SJCRH30 (cell line): ENCODE measurements at places on chromosomes 2 and 18. TPM values are rescaled to one million over a fixed set of nuclear protein-coding genes. Genes with fewer than 3 reads are reported as not detected.

DNA sequence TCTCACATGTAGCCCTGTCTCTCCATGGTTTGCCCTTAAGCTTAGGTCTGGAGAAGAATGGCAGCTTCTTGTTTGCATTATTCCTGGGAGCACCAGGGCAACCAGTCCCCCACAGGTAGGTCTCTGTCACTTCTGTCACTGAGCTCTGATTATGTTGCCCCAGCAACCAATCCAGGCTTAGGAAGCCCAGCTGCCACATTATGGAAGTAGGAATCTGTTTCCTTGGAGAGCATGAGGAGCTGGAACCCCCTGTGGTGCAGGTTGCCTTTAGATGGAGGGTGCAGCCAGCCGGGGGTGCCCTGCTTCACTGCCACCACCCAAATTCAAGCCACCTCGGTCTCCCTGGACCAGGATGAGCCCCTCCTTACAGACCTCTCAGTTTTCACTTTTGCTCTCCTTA, 4.8 kb downstream of the RESP18 start:
- DNase-seq, result no peak

DNA sequence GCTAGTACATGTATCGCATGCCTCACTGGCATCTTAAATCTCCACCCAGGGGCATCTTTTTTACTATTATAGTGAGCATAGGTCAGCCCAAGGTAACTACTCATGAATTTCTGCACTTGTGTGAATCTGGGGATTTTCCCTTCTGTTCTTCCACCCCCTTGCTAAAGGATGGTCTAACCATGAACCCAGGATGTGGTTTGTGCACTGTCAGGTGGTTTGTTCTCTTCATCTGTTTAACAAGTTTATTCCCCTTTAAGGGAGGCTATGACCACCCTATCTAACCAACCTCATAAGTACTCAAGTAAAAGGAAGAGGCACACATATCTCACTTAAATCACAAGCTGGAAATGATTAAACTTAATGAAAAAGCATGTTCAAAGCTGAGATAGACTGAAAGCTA, 243.0 kb downstream of the RPRM start:
- no peak for DNase-seq

- DNase-seq, result no peak
Observed at GRCh38 chr2:156321243-156321904, 11.1 kb downstream of the NR4A2 start.

DNA sequence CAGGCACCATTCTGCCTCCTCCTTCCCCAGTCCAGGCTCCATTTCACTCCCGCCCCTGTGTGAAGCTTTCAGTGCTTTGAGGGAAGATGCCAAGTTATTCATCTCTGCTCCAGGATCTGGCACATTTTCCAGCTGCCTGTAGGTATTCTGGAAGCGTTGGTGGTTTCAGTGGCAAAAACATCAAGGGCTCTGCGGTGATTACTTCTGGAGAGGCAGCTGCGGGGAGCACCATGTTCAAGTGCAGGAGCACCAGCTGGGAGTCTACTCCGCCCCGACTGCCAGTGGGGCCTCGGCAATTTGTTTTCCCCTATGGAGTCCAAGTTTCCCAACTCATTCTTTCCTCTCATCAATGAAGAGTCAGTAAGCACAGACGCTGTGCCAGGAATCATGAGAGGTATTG, 211.7 kb downstream of the CLIP4 start:
- DNase-seq, result no peak

DNA sequence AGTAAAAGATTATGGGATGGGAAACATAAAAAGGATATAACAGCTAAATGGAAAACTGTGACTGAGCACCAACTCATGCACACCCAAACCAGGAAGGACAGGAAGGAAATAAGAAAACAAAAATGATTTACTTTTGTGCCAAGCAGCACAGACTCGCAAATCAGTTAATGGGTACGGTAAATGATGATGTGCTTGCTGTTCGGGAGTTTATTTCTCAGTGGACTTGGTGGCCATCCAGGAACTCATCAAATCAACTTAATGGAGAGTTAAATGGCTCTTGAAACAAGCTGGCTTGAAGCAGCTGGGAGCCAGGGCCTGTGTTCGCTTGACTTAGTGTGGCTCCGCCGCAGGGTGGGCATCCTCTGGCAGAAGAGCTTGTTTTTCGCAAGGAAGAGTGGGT, 36.2 kb downstream of the MTCL1 start:
- no peak for DNase-seq

- no peak for DNase-seq
Observed at GRCh38 chr2:150153646-150154307, 333.7 kb downstream of the RND3 start.

- DNase-seq, result no peak
Observed at GRCh38 chr2:217366966-217367365, 507.1 kb upstream of the TNP1 start.

DNA sequence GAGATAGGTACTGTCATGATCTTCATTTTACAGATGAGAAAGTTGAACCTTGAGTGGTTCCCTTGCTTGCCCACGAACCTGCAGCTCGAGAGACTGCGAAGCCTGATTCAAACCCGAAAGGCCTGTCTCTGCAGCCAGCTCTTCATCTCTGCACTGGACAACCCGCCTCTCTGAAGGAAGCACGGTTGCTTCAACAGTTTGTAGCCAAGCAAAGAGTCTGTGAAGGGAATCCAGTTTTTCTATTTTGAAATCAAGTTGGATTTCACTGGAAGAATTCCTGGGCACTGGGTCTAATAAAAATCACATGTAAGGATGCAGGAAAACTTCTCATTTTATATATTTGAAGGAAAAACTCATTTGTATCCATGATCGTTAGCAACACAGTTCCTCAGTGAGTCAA, 21.3 kb upstream of the ICOS start:
- no peak for DNase-seq

- no peak for DNase-seq
Observed at GRCh38 chr18:78818961-78819360, 160.7 kb upstream of the SALL3 start.

DNA sequence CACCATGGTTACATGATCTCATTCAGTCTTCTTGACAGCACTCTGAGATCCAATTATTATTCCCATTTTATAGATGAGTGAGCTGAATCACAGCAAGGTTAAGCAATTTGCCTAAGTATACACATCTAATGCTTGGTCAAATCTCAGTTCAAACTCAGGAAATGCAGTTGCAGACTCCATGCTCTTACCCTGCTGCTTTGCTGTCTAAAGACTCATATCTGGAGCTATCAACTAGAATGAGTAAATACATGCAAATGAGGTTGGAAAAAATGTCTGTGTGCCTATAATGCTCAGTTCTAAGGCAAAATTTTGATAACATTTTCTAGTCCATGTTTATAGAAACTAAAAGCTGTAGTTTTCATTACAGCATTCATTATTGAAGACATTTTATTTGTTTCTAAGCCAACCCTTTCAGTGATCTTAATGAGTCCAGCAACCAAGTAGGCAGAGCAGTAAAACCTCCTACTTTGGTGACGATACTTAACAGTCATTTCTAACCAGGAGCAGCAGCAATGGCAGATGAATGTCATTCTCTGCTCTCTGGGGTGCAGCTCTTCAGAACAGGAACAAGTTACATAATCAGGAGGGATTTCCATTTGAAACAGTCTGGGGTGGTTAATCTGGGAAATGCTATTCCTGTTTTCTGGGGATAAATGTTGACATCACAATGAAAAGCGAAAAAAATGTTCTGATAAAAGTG, 396.8 kb upstream of the UBE2E3 start:
- DNase-seq, result no peak

GRCh38 chr2:96970910-96971309, 15.5 kb downstream of the FAM178B start:
- no peak for DNase-seq

- no peak for DNase-seq
Observed at GRCh38 chr2:85444629-85445172, 26.2 kb downstream of the SH2D6 start.

- no peak for DNase-seq
Observed at GRCh38 chr2:26463244-26464192, 14.4 kb downstream of the OTOF start.

DNA sequence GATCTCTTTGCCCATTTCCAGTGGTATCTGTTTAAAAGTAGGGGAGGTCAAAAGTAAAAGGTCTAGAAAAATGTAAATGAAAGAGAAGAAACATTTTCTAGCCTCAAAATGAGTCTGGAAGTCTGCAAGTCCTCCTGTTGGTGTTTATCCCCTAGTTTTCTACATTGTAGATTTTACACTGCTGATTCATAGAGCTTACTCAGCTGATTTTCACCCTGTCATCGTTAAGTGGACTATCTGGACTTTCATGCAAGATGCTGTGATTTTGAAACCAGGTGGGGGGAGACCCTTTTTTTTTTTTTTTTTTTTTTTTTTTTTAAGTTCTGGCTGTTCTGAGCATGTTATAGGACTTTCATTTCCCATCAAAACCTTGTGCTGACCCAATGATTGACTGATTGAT, 10.3 kb downstream of the HOXD3 start:
- no peak for DNase-seq

DNA sequence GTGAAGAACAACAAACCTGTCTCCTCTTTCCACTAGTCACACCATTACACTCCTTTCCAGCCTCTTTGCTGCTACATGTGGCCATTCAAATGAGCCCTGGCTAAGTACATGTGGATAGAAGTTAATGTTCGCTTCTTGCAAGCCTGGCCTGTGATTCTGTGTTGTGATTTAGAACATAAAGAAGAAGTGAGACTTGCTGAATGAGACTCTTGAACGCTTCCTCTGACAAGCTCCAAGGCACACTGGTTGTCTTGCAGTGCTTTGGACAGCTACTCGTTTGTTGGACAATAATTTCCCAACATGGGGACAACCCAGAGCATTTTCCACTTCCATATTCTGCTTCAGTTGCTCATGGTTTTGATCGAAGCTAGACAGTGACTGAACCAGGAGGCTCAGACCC, 57.3 kb downstream of the CCDC74A start:
- DNase-seq, result no peak

DNA sequence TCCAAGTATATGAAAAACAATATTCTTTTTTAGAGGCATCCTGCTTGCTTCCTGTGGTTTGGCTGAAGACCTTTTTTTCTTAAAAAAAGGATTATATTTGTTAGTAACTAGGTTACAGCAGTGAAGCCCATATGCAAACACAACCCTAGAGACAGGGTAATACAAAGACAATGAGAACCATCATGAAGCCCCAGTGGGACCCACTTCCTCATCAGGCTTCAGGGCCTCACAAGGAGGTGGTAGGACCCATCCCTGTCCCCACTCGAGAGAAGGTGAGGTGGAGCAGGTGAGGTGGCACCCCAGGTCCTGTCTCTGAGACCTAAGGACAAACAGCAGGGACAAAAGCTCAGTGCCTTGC, 80.3 kb downstream of the EDAR start:
- DNase-seq, result no peak

GRCh38 chr2:237798236-237799059, at the start of gene RBM44:
RBM44 (plus strand) TSS chr2:237798779; CDS start chr2:237813610, 14,831 bp downstream.
- no peak for DNase-seq

DNA sequence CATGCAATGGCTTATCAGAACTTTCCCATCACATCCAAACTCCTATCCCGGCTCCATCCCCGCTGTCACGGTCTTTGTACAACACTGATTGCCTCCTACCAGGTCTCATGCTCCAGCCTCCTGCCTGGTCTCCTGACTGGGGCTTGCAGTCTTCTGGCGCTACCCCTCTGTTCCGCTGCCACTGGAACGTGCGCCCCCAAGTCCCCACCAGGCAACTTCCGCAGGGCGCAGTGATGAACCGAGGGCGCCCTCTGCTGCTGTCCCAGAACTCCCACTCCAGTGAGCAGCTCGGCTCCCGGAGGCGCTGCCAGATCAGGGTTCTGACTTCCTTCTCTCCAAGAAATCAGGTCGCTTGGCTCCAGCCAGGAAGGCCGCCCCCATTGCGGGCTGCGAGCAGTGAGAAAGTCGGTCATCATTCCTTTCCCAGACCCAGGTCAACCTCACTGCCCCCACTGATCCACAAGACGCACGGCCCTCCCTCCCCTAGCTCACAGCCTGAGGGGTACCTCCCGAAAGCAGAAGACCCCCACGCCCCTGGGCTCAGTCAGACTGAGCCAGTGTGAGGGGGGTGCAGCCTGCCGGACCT, 43.9 kb upstream of the RAB11FIP5 start:
- peak; percentile 73 for DNase-seq

- peak; percentile 3 for DNase-seq
Observed at GRCh38 chr18:69246027-69246426, 154.7 kb upstream of the DOK6 start.

- peak; percentile 84 for DNase-seq
Observed at GRCh38 chr2:86624267-86624547, 542 bp upstream of the RNF103 start.

- DNase-seq, result peak; percentile 25
Observed at GRCh38 chr2:57549642-57550102, 496.9 kb upstream of the VRK2 start.

- no peak for DNase-seq
Observed at GRCh38 chr2:197913084-197913483, 108.7 kb downstream of the PLCL1 start.

- no peak for DNase-seq
Observed at GRCh38 chr2:119735565-119735964, 24.2 kb upstream of the PTPN4 start.

- no peak for DNase-seq
Observed at GRCh38 chr2:150046810-150047209, 440.7 kb downstream of the RND3 start.

GRCh38 chr2:148540022-148540421, 104.5 kb upstream of the EPC2 start:
- no peak for DNase-seq

GRCh38 chr2:171210864-171211431, 50.3 kb upstream of the TLK1 start:
- DNase-seq, result no peak

DNA sequence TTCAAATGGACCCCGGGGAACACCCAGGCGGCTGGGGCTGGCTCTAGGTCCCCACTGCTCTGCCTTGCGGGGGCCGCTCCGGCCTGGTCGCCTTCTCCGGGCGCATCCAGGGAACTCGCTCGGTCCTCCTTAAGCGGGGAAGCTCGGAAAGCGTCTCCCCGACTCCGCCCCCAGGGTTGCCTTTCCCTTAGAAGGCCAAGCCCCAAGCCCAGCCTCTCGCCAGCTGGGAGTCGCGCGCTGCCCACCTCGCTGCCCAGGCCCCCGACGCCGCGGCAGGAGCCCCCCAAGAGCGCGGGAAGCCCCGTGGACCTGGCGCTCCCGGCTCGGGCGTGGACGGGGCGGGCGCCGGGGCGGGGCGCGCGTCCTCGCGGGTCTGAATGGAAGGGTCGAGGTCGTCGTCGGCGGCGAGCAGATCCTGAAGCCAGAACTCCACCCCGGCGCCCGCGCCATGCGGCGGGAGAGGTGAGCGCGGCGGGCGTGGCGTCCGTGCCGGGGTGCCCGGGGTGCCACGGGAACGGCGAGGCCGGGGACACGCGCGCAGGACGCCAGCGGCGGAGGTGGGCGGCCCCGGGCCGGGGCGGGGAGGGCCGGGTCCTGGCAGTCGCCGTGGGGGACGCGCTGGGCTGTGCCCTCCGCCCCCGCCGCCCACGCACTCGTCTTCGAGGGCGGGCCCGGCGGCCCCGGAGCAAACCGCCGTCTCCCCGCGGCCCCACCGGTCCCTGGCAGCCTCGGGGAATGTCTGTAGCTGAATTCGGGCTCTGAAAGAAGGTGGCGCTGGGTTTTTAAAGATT, at the start of gene BOK:
Gene BOK (plus strand): TSS at position 214 of the 791 bp plus-strand sequence. CDS start 739 bp downstream, outside the sequence.
- DNase-seq, result peak; percentile 82

AQP12B gene
- total RNA-seq, result not detected in 2 replicates

TMEM37 gene
- total RNA-seq, result 0.28 and 0.67 TPM in 2 replicates

UPP2 gene
- total RNA-seq, result not detected in 2 replicates

C2orf78 gene
- not detected in 2 replicates for total RNA-seq

RAPGEF4 gene
- total RNA-seq, result 5.1 and 6.1 TPM in 2 replicates

MRPS9 gene
- 51.1 and 54.5 TPM in 2 replicates for total RNA-seq

ANKRD30B gene
- not detected in 2 replicates for total RNA-seq

PLCL1 gene
- total RNA-seq, result not detected in 2 replicates

BUB1 gene
- total RNA-seq, result 107 and 118 TPM in 2 replicates

CPS1 gene
- 26.4 and 28.3 TPM in 2 replicates for total RNA-seq

GALNT13 gene
- total RNA-seq, result 4.0 TPM in 2 replicates
